ENCODE measurements at places on chromosomes 6 and 20.
A peak's percentile ranks its signal among the peaks of the same experiment; 100 is the strongest.

DNA sequence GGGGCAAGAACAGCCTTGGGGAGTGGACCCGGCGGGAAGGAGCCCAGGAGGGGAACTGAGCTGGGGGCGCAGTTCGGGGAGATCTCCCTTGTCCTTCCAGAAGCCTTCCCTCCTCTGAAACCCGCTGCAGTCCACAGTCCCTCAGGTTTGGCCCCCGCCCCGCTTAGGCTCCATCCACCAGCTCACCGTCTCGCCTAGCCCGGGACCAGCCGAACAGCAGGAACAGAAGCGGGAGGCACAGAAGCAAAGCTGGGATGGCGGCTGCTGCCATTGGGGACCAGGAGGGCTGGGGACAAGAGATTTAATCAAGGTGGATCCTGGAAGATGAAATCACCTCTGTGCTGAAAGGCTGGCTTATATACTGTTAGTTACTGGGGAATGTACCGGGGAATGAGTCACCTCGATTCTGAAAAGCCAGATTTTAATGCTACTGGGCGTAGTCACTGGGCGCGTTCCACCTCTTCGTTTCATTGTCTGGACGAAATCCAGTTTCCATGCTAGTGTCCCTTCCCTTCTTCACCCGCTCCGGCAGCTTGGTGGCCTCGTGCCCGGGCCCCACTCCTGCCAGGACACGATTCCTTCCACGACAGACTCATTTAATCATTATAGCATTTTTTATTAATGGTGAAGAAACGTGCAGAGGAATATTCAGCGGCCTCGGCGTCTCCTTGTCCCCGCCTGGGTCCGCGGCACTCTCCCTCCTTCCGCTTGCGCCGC lies at the start of gene RAET1L:
TSS of gene RAET1L (minus strand) at position 332 of the 717 bp plus-strand sequence. CDS start at position 271, 61 bp downstream.
- peak; percentile 17 for DNase-seq

- no peak for DNase-seq
Measured at GRCh38 chr6:43113431-43114260, 37.5 kb downstream of the PTK7 start.

DNA sequence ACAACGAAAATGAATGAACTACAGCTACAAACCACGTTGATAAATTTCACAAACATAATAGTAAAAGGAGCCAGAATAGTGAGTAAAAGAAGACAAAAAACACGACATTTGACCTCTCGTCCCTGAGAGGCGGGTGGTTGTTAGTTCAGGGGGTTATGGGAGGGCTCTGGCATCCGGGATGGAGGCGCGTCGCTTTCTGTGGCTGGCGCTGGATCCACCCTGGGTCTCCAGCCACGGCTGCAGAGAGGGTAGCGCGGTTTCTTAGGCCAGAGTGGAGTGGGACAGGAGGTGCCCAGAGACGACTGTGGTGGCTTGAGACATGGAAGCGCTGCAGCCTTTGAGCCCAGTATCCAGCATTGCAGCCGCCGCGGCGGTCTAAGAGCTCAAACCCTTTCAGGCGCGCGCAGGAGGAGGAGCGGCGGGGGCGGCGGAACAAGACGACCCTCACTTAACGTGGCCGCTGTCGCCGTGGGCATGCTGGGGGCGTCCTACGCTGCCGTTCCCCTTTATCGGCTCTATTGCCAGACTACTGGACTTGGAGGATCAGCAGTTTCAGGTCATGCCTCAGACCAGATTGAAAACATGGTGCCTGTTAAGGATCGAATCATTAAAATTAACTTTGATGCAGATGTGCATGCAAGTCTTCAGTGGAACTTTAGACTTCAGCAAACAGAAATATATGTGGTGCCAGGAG lies 3.7 kb upstream of the ZSCAN23 start:
- DNase-seq, result no peak

GRCh38 chr6:133956416-133957049 lies 3.5 kb downstream of the TBPL1 start:
- DNase-seq, result no peak
